Chondrocyte (in vitro differentiated cells): ENCODE measurements at places on chromosomes 4 and X. TPM values are rescaled to one million over a fixed set of nuclear protein-coding genes. Genes with fewer than 3 reads are reported as not detected.

DNA sequence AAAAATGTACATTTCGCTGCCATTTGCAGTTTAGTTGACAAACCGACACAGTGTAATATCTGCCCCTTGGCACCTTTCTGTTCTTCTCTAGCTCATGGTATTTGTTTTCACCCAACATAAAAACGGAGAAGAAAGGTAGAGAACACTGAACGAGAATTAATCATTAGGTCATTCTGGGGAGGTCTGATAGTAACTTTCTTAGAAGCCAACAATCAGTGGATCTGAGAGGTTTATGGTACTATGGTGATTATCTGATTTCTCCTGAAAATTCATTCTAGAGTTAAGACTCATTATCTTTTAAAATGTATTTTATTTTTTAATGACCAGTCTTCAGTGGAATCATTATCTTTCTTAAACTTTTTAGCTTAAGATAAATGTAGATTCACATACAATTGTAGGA is 8.5 kb downstream of the RAPGEF2 start:
- H3K36me3 ChIP-seq = peaks cover 9% of the 10 kb centered on the region
- H3K4me3 ChIP-seq = no peak overlapping the region

DNA sequence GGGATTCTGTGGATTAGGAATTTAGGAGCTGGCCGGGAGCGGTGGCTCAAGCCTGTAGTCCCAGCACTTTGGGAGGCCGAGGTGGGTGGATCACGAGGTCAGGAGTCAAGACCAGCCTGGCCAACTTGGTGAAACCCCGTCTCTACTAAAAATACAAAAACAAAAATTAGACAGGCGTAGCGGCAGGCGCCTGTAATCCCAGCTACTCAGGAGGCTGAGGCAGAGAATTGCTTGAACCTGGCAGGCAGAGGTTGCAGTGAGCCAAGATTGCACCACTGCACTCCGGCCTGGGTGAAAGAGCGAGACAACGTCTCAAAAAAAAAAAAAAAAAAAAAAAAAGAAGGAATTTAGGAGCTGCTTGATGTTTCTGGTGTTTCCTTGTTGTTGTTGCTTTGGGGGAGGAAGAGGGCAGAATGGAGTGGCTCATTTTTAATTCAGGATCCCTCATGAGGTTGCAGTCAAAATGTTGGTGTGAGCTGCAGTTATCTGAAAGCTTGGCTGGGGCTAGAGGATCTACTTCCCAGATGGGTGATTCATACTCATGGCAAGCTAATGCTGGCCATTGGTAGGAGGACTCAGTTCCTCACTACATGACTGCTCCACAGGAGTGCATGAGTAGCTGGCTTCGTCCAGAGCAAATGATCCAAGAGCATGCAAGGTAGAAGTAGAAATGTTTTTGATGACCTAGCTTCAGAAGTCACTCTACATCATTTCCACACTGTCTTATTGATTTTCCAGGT is 26.5 kb upstream of the JADE1 start:
- no peak overlapping the region for H3K27ac ChIP-seq
- no peaks in the 10 kb centered on the region for H3K36me3 ChIP-seq
- H3K4me3 ChIP-seq = no peak overlapping the region
- H3K4me1 ChIP-seq = peaks cover 10% of the 10 kb centered on the region
- no peaks in the 10 kb centered on the region for H3K27me3 ChIP-seq
- DNase-seq = no peak

DNA sequence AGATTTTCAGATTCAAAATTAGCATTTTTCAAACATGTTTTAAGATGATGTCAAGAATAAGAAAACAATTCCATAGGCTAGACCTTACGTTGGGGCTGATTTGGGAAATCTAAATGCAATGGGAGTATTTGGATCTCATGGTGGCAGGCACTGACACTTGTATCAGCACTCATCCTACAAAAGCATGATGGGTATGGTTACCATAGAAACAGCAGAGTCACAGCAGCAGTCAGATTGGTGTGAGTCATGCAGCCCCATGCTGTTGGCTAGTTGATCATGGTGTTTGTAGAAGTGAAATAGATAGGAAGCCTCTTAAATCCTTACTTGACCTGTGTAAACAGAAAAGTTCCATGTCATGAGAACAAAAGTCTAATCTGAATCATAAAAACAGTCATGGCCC is 1637.3 kb upstream of the PABPC4L start:
- no peaks in the 10 kb centered on the region for H3K36me3 ChIP-seq
- H3K4me3 ChIP-seq = no peak overlapping the region
- no peak for DNase-seq
- H3K27ac ChIP-seq = no peak overlapping the region
- H3K27me3 ChIP-seq = no peaks in the 10 kb centered on the region
- peaks cover 6% of the 10 kb centered on the region for H3K4me1 ChIP-seq

- H3K27ac ChIP-seq = no peak overlapping the region
- no peak for DNase-seq
- H3K27me3 ChIP-seq = peaks cover 21% of the 10 kb centered on the region
- H3K4me3 ChIP-seq = no peak overlapping the region
- no peaks in the 10 kb centered on the region for H3K4me1 ChIP-seq
- peaks cover 16% of the 10 kb centered on the region for H3K36me3 ChIP-seq
These were observed 16.8 kb downstream of the PF4 start for GRCh38 chr4:73964862-73965611.

GRCh38 chr4:5940470-5941203 is 47.8 kb upstream of the CRMP1 start:
- peaks cover 24% of the 10 kb centered on the region for H3K27me3 ChIP-seq
- DNase-seq = no peak
- H3K4me1 ChIP-seq = peaks cover 20% of the 10 kb centered on the region
- no peaks in the 10 kb centered on the region for H3K36me3 ChIP-seq
- H3K4me3 ChIP-seq = no peak overlapping the region
- no peak overlapping the region for H3K27ac ChIP-seq

DNA sequence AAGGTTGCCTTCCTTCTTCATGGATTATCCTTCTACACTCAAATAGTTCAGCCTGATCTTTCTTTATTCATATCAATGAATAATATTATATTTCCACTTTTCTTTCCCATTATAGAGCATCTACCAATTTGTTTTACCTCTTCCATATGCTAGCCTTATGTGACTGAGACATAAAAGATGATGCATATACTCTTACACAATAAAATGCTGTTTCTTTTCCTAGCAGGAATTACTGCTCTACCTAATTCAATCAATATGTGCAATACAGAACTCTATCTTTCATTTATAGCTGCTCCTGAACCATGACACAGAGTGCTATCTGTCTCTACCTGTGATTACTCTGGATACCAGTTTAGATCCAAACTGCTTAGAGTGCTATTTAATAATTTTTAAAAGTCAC is 2334.0 kb downstream of the PCDH7 start:
- no peak overlapping the region for H3K27ac ChIP-seq
- H3K27me3 ChIP-seq = no peaks in the 10 kb centered on the region
- DNase-seq = no peak
- no peak overlapping the region for H3K4me3 ChIP-seq
- no peaks in the 10 kb centered on the region for H3K36me3 ChIP-seq

DNA sequence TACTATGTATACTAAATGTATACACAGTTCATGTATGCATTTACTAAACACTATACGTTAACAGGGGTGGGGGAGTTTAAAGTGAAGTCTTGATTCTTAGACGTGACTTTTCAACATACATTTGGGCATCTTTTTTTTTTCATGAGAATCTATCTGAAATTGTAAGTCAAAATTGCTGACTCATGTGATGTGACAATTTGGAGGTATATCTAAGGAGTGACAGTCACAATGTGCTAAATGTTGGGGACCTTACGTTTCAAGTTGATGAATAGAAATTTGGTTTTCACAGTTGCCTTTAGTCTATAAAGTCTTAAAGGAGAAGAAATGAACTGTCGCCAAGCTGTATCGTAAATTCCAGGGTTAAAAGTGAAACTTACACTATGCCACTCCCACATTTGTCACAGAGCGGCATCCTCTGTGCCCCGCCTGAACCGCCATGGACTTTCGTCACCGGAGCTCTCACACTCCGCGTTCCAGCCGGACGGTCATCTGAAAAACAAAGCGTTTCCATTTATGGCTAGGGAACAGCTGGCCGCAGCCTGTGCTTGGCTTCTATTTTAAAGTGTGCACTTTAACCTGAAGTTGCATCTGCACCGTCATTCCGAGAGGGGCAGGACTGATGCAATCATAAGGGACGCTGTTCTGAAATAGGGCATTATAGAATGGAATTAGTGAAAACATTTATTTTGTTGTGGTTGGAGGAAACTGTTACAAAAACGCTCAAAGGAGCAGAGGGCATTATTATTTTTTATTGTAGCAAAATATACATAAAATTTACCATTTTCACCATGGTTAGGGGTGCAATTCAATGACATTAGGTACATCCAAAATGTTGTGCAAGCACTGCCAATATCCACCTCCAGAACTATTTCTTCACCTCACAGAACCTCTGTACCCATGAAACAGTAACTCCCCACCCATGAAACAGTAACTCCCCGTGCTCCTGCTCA is 30.9 kb downstream of the PDLIM3 start:
- H3K27me3 ChIP-seq = no peaks in the 10 kb centered on the region
- H3K27ac ChIP-seq = peak overlapping the region; percentile 93
- H3K4me1 ChIP-seq = peaks cover 13% of the 10 kb centered on the region
- H3K4me3 ChIP-seq = peak overlapping the region; percentile 62

ARL9 gene
- total RNA-seq = 0.26 to 0.57 TPM (median 0.41 TPM) in 3 replicates

GPR143 gene
- total RNA-seq = not detected in 3 replicates
